DND-41 (cell line): ENCODE measurements at places on chromosomes 1 and 21.

DNA sequence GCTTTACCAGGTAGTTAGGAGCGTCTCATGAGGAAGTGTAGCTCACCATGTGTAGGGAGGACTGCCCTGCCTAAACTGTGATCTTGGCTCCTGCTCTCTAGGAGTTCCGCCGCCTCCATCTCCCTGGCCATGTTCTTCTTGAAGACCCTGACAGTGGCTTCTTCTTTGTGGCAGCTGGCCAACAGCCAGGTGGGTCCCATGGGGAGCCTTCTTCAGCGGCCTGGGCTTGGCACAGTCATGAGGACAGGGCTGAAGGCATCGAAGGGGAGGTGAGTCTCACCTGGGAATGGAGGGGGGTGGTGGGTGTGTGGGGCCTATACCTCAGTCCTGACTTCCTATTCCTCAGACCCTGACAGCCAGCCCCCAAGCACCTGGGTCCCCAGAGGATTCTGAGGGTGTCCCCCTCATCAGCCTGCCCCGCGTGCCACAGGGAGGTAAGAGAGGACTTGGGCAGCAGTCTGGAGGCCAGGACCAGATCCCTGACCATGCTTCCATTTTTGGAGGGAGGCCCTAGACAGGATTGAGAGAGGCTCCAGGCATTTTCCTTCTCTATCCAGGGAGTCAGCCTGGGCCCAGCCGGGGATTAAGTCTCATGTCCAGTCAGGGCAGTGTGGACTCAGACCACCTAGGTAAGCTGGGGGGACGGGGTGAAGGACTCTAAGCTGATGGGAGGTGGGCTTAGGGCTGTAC, 21.4 kb downstream of the HYI start:
- no peak overlapping the region for H3K4me3 ChIP-seq
- no peaks in the 10 kb centered on the region for H3K4me1 ChIP-seq
- DNase-seq: no peak
- H3K36me3 ChIP-seq: peaks cover 96% of the 10 kb centered on the region
- H3K27me3 ChIP-seq: no peaks in the 10 kb centered on the region
- H3K27ac ChIP-seq: no peak overlapping the region

GRCh38 chr1:25505656-25506385, 37.6 kb upstream of the LDLRAP1 start:
- peaks cover 16% of the 10 kb centered on the region for H3K36me3 ChIP-seq
- no peaks in the 10 kb centered on the region for H3K4me1 ChIP-seq
- DNase-seq: no peak

- DNase-seq: no peak
- H3K4me1 ChIP-seq: no peaks in the 10 kb centered on the region
- no peak overlapping the region for H3K27ac ChIP-seq
- no peaks in the 10 kb centered on the region for H3K27me3 ChIP-seq
Measured at GRCh38 chr1:93675931-93676330, 5.7 kb downstream of the BCAR3 start.

DNA sequence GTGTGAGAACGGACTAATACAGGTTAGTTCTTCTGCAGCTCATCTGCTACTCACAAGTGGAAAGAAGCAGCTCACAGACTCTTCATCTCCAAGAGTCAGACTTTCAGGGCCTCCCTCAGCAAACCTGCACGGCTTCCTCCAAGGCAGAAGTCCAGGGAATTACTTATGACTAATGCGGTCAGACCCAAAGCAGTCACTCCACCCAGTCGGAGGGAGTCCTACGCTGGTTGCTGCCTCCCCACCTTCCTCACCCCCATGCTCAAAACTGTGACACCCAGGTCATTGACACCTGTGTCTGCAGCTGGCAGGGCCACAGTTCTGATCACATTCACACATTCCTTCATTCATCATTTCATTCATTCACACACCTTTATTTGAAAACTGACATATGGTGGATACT, 38.4 kb upstream of the PRDM2 start:
- H3K36me3 ChIP-seq: no peaks in the 10 kb centered on the region
- no peaks in the 10 kb centered on the region for H3K27me3 ChIP-seq
- H3K4me3 ChIP-seq: no peak overlapping the region
- DNase-seq: no peak
- H3K4me1 ChIP-seq: 0 out of 2 replicates have a peak, but pooled peaks cover 2% of the 10 kb centered on the region

- H3K27ac ChIP-seq: no peak overlapping the region
- DNase-seq: no peak
- H3K4me1 ChIP-seq: no peaks in the 10 kb centered on the region
- H3K4me3 ChIP-seq: no peak overlapping the region
- H3K27me3 ChIP-seq: peaks cover 21% of the 10 kb centered on the region
Measured at GRCh38 chr21:46017695-46018094, 36.1 kb downstream of the COL6A1 start.

- no peak overlapping the region for H3K4me3 ChIP-seq
- peaks cover 4% of the 10 kb centered on the region; the same call in 1 of the 2 replicates for H3K4me1 ChIP-seq
- no peaks in the 10 kb centered on the region for H3K27me3 ChIP-seq
- DNase-seq: no peak
- no peak overlapping the region for H3K27ac ChIP-seq
Measured at GRCh38 chr1:212749821-212750535, 41.6 kb downstream of the NSL1 start.

GRCh38 chr1:55034476-55035133, 4.7 kb upstream of the PCSK9 start:
- peaks cover 34% of the 10 kb centered on the region for H3K27me3 ChIP-seq
- DNase-seq: no peak
- H3K4me1 ChIP-seq: no peaks in the 10 kb centered on the region
- no peak overlapping the region for H3K27ac ChIP-seq
- H3K36me3 ChIP-seq: no peaks in the 10 kb centered on the region
